ENCODE measurements at places on chromosomes 5 and 9.

GRCh38 chr9:136655536-136656182 is 7.1 kb upstream of the EGFL7 start:
- DNase-seq = no peak

DNA sequence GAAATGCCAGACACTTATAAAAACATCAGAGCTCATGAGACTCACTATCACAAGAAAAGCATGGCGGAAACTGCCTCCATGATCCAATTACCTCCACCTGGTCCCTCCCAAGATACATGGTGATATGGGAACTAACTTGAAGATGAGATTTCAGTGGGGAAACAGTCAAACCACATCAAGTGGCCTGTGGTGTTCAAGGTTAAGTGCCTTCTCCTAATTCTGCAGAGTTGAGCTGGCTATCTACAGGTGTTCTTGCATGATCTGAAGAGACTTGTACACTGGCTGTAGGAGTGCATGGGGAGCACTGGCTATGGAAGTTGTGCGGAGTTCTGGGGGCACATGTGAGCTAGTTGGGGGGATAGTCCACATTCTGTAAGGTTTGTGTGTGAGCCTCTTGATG is 34.0 kb upstream of the CKS2 start:
- no peak for DNase-seq

DNA sequence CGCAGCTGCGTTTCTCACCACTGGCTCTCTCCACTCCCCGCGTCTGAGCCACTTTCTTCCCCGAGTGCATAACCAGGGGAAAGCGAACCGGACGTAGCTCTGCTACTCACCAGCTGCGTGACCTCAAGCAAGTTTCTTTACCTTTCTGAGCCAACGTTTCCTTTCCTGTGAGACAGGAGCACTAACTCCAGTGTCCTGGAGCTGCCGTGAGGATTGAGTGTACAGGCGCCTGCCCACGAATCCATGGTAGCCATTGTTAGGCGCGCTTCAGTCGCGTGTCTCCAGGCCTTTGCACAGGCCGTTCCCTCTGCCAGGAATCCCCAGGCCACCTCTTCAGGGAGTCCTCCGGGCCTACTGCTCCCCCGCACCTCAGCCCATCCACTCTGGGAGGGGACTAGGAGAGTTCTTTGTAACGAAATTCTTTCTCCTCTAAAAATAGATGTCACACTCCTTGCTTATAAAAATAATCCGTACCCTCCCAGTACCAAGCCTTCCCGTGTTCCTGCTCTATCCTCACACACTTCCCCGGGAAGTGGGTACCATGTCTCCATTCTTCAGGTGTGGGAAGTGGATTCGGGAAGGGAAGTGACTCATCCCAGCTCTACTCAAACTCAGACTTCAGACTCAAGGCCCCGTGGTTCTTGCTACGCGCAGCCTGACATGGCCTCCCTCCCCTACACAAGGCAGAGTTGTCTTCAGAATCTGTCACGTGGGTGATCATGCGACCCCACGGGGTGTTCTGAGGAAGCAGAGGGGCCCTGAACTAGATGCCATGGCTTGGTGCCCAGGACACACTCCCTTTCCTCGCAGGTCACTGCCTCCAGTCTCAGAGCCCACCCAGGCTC is 16.1 kb upstream of the CRB2 start:
- DNase-seq = no peak

DNA sequence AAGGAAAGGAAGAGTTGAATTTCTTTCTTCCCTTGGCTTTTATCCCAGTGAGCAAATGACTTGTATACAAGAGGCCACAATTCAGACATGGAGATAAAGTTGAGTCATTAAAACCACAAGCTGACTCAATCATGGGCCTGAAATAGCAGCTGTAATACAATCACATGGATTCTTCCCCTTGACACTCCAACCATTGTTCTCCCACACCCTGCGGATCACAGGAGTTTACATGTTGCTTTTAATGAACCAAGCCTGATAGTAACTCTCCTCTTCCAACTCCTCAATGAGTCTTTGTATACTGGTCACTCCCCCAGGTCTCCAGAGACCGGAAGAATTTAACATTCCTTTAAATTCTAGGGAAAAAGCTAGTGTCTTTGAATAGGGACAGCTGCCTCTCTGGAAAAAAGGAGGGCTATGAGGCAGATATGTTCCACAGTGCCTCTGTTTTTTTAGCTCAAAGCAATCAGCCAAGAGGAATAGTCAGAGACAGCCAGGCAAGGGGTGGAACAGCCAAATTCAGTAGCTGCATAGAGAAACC is 32.4 kb downstream of the PCDHGC5 start:
- DNase-seq = no peak

DNA sequence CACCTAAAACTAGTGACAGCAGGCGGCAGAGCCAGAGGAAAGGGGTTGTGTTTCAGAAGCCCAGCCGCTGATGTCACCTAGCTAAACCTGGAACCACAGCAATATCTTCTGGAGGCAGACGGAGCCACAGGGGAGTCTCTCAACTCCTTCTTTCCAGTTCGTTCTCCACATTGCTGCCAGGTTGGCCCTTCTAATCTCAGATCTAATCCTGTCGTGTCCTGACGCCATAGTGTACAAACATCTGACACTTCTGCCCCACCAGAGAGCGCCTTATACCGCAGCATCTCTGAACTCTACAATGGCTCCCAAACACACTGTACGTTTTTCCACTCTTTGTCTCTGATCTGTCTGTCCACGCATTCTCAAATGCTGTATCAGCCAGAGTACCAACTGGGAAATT is 240.0 kb downstream of the SMARCA2 start:
- no peak for DNase-seq

DNA sequence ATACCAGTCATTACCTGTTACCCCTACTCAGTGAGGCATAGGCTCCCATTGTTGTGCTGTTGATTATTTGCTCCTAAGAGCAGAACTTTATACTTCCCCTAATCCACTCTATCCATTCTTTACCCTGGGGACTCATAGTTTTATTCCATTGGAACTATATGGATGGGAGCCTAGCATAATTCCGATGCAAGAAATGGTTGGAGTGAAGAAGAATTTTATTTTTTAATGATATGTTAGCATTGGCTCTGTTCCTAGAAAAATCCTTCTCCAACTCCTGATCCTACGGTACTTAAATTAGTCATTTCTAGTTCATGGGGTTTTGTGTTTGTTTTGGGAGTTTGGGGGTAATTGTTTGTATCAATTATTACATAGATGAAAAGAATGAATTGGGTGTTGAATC is 191.5 kb downstream of the GOLPH3 start:
- DNase-seq = no peak

- DNase-seq = no peak
Observed at GRCh38 chr9:127753622-127754021, 18.5 kb upstream of the TOR2A start.

Data from neural crest cell (in vitro differentiated cells).